ENCODE measurements at places on chromosomes 5 and 9.
A peak's percentile ranks its signal among the peaks of the same experiment; 100 is the strongest.

DNA sequence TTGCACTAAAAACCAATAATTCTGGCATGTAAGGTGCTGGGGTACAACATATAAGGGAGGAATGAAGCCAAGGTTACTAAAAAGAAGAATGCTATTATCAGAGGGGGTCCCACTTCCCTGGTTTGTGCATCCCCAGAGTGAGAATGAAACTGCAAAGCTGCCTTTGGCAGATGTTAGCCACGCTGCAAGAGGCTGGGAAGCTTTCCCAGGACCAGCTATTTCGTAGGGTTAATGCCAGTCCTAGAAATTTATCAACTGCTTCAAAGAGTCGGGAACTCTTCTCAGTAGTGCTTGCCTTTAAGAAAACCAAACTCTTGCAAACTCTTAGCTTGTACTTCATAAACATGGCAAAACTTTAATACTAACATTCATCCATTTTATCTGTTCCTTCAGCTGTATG, 87.5 kb upstream of the NR5A1 start:
- H3K36me3 ChIP-seq: peaks cover 20% of the 10 kb centered on the region
- H3K4me1 ChIP-seq: peaks cover 78% of the 10 kb centered on the region
- H3K27me3 ChIP-seq: no peaks in the 10 kb centered on the region
- peak overlapping the region; percentile 92 for H3K4me3 ChIP-seq
- DNase-seq: no peak
- peak overlapping the region; percentile 93 for H3K27ac ChIP-seq

DNA sequence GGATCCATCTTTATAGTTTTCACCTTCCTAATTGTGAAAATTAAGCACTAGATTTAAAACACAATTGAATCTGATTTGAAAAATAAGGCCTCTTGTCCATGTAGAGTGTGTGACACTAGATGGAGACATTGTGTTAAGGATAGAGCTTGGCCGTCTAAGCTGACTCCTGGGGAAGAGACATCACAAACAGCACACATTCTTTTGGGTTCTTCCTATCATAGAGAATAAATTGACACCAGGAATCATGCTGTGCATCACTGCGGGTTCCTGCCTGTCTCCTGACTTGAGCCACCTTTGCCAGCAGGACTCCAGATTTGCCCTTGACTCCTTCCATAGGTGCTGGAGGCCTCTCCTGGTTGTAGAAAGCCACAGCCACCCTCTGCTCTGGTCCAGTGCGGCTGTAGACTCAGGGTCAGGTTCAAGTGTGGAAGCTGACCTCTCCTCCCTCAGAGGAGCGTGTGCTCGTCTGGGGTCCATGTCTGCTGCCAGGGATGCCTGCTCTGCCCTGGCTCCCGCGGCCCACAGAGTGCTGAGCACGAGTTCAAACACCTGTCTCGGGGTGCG, 11.2 kb downstream of the ROPN1L start:
- no peak overlapping the region for H3K27ac ChIP-seq
- no peaks in the 10 kb centered on the region for H3K36me3 ChIP-seq

GRCh38 chr9:93147632-93148031, 13.6 kb upstream of the NINJ1 start:
- H3K36me3 ChIP-seq: no peaks in the 10 kb centered on the region
- peaks cover 9% of the 10 kb centered on the region for H3K4me1 ChIP-seq
- H3K4me3 ChIP-seq: no peak overlapping the region
- peaks cover 12% of the 10 kb centered on the region for H3K27me3 ChIP-seq
- DNase-seq: no peak

GRCh38 chr5:137252512-137252911, 246.6 kb downstream of the SPOCK1 start:
- no peaks in the 10 kb centered on the region for H3K36me3 ChIP-seq
- H3K27me3 ChIP-seq: peaks cover 10% of the 10 kb centered on the region
- no peak for DNase-seq
- no peak overlapping the region for H3K4me3 ChIP-seq
- H3K27ac ChIP-seq: no peak overlapping the region
- H3K4me1 ChIP-seq: no peaks in the 10 kb centered on the region

DNA sequence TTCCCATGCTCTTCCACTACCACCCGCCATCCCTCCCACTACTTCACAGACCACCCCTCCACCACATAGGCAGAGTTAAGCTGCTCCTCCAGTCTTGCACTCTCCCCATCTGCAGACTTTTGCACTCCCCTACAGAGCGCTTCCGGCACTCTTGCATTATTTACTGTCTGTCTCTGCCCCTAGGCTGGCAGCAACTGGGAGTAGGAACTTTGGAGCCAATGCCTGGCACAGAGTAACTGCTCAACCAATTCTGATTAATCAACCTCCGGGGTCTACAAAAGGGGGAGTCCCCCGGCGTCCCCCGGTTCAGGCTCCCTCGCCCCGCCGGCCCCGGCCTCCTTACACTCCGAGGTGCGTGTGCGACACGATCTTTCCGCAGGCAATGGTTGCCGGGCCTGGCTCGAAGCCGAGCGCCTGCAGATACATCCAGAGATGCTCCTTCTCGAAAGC, 498 bp downstream of the HAUS6 start:
- H3K4me1 ChIP-seq: peaks cover 32% of the 10 kb centered on the region
- DNase-seq: peak; percentile 33
- peak overlapping the region; percentile 98 for H3K27ac ChIP-seq
- H3K27me3 ChIP-seq: no peaks in the 10 kb centered on the region

GRCh38 chr9:124723352-124723751, 47.8 kb downstream of the NR6A1 start:
- no peak overlapping the region for H3K4me3 ChIP-seq
- H3K36me3 ChIP-seq: peaks cover 5% of the 10 kb centered on the region
- H3K27me3 ChIP-seq: no peaks in the 10 kb centered on the region
- no peak overlapping the region for H3K27ac ChIP-seq
- peaks cover 38% of the 10 kb centered on the region for H3K4me1 ChIP-seq

- peaks cover 95% of the 10 kb centered on the region for H3K4me1 ChIP-seq
- H3K27me3 ChIP-seq: peaks cover 4% of the 10 kb centered on the region
- H3K4me3 ChIP-seq: no peak overlapping the region
- no peaks in the 10 kb centered on the region for H3K36me3 ChIP-seq
- no peak for DNase-seq
- peak overlapping the region; percentile 30 for H3K27ac ChIP-seq
Observed at GRCh38 chr5:169083394-169084018, 217.4 kb downstream of the SLIT3 start.
